Hematopoietic multipotent progenitor cell treated with erythropoietin and hydrocortisone succinate and interleukin-3 and kit ligand, for 4 days (in vitro differentiated cells): ENCODE measurements at places on chromosomes 12 and 14.

DNA sequence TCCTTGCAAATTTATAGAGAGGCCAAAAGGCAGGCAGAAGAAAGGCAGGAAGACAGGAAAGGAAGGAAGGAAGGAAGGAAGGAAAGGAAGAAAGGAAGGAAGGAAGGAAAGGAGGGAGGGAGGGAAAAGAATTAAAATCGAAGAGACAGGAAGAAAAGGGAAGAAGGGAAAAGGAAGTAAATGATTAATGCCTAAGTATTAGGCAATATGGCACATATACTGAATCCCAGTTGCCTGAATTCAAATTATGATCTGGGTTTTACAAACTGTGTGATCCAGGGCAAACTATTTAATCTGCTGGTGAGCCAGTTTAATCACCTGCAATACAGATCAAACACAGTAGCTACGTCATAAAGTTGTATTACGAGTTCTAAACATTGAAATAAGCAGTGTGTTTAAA lies 983.6 kb downstream of the FLRT2 start:
- DNase-seq = no peak

- no peak for DNase-seq
Measured at GRCh38 chr14:57761800-57762199, 104.1 kb downstream of the SLC35F4 start.

DNA sequence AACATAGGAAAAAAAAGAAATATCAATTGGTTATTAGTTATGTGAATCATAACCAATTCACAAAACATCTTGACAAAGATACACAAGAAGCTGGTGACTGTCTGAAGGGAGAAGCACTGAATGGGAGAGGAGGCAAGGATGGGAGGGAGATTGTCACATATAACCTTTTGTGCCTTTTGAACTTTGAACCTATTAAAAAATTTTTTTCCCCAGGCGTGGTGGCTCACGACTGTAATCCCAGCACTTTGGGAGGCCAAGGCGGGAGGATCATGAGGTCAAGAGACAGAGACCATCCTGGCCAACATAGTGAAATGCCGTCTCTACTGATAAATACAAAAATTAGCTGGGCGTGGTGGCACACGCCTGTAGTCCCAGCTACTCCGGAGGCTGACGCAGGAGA lies 12.6 kb downstream of the DYNLL1 start:
- no peak for DNase-seq

- DNase-seq = no peak
Measured at GRCh38 chr12:1584326-1584725, 10.1 kb downstream of the FBXL14 start.

- DNase-seq = no peak
Measured at GRCh38 chr12:124435806-124436345, 131.5 kb downstream of the NCOR2 start.

GRCh38 chr14:93751946-93752655 lies 36.2 kb downstream of the PRIMA1 start:
- no peak for DNase-seq

GRCh38 chr14:68730811-68731425 lies 61.9 kb downstream of the ZFP36L1 start:
- DNase-seq = no peak

GRCh38 chr12:110186059-110186458 lies 61.9 kb downstream of the IFT81 start:
- no peak for DNase-seq

- DNase-seq = no peak
Measured at GRCh38 chr14:52802597-52802996, 11.2 kb upstream of the GNPNAT1 start.
